ENCODE measurements at places on chromosomes 7 and 10.

DNA sequence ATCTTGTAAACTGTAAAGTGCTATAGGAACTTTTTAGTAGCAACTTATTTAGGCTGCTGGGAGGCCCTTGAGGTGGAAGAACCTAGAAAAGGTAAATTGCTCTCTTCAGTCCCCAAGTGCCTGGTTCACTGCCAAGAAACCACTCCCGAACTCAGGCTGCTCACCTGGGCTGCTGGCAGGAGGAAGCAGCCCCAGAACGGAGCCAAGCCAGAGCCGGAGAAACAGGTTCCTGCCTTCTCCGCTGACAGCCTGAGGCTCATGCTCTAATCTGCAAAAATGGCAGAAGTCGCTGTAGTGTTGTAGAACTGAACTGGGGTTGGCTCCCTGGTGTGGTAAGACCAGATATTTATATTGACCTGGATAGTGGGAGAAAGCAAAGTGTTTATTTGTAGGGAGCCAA is 136.0 kb downstream of the CUL2 start:
- no peak for DNase-seq

- no peak for DNase-seq
Measured at GRCh38 chr10:6578251-6578771, 1.8 kb downstream of the PRKCQ start.

DNA sequence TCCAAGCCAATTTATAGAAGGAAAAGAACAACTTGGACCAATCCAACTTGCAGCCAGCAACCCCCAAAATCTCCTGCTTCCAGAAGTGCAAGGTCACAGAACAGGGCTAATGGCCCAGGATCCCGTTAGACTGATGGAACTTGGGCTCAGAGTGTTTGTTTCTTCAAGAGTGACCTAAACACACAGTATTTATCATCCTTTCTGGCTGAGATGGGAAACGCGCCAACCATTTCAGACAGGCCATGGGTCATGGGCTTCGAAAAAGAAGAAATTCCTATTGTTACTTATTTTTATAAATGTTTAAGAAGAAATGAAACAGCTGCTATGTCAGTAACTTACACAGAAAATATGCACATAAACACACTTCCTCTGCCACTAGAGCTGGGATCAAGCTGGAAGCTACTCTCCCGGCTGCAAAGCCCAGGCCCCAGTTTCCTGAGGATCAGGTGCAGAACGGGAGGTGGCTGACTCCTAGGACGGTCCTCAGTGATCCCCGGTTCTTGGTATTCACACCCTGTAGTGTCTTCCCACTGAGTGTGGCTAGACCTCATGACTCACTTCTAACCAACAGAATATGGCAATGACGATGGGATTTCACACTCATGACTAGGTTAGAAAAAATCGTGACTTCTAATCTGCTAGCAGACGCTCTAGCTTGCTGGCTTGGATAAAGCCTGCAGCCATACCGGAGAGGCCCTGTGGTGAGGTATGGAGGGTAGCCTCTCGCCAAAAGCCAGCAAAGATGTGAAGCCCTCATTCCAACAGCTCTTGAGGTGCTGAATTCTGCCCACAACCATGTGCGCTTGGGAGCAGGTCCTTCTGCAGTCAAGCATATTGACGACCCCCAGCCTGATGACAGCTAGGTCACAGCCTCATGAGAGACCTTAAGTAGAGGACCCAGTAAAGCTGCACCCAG is 60.2 kb downstream of the CHST15 start:
- DNase-seq, result no peak

DNA sequence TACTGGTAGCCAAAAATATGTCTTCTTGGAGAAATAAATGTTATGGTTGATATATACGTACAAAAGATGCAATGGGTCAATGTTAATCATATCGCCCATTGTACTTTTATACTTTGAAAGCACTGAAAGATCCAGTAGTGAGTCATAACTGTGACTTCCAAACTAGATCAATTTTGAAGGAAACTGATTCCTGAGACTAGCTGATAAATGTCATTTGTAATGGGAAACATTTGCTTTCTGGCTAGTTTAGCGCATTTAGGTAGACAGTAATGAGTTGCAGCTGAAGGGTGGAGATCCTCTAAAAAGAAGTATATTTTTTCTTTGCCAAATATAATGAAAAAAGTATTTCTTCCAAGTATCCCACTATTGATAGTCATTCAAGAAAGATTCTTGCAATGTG is 53.5 kb upstream of the ARHGAP21 start:
- no peak for DNase-seq

GRCh38 chr7:99042957-99043356 is 101.0 kb downstream of the SMURF1 start:
- DNase-seq, result no peak

- no peak for DNase-seq
Measured at GRCh38 chr7:76283254-76284159, 19.0 kb upstream of the HSPB1 start.

GRCh38 chr7:48390388-48391327 is 219.4 kb downstream of the ABCA13 start:
- DNase-seq, result no peak

All from activated T-helper 1 cell treated with anti-CD3 and anti-CD28 coated beads, Interleukin-12 subunit alpha, Interleukin-12 subunit beta, Interleukin-2, Interleukin-4 antibody, amounts not matched to agents 30 ng/mL and 10 ng/mL and 1 ng/mL, durations not matched to agents 14 hours and 24 hours and 36 hours (primary cell).